ENCODE measurements at places on chromosomes 16 and 17. TPM values are rescaled to one million over a fixed set of nuclear protein-coding genes. Genes with fewer than 3 reads are reported as not detected.

MYH1 gene
- not detected for total RNA-seq

TEKT5 gene
- total RNA-seq = not detected

MEFV gene
- total RNA-seq = 0.15 TPM

GJC1 gene
- 1.4 TPM for total RNA-seq

ENPP7 gene
- total RNA-seq = not detected

EVI2B gene
- total RNA-seq = 2.9 TPM

FOXN1 gene
- not detected for total RNA-seq

MRTFB gene
- 11.7 TPM for total RNA-seq

CCDC144A gene
- 1.3 TPM for total RNA-seq

All from cardiac ventricle fibroblast (primary cell).